Amniotic epithelial cell (primary cell): ENCODE measurements at places on chromosomes 5 and 9.

GRCh38 chr9:76107482-76107881 is 217.0 kb downstream of the PCSK5 start:
- no peak for DNase-seq

DNA sequence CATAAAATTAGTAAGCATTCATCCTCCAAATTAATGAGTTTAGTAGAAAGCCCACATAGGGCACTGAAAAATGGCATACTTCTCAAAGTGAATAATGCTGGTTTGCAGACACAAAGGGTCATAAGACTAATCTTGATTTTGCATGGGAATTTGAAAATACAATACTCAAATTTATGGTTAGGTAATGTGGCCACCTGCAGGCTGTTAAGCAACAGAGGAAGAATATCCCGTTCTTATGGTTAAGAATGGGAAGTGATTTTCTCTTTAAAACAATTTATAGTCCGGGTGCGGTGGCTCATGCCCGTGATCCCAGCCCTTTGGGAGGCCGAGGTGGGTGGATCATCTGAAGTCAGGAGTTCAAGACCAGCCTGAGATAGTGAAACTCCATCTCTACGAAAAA is 9.4 kb upstream of the PLCXD3 start:
- no peak for DNase-seq

DNA sequence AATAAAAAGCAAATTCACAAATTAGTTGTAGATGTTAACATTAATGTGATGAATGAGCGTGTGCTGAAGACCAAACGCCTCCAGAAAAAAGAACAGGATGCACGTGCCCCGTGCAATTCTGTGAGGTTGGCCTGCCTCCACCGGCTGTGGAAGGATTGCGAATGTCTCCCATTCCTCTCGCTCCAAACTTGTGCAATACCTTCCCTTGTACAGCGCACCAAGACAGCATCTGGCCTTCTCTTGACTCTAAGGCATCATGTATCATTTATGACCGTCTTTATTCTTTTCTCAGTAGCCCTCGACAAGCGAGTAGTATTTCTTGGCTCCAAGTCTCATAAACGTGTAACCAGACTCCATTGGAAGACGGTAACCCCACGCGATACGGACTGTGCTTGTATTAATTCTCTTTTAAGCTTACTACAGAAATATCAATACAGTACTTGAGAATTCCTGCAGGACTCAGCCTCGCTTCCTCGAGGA is 1.5 kb upstream of the TESK1 start:
- peak; percentile 93 for DNase-seq

GRCh38 chr9:92506184-92506857 is 24.0 kb upstream of the ASPN start:
- DNase-seq = peak; percentile 94
